SK-N-SH treated with all-trans-retinoic acid at 6 μM for 48 hours (cell line): ENCODE measurements at places on chromosomes 12 and 14.

DNA sequence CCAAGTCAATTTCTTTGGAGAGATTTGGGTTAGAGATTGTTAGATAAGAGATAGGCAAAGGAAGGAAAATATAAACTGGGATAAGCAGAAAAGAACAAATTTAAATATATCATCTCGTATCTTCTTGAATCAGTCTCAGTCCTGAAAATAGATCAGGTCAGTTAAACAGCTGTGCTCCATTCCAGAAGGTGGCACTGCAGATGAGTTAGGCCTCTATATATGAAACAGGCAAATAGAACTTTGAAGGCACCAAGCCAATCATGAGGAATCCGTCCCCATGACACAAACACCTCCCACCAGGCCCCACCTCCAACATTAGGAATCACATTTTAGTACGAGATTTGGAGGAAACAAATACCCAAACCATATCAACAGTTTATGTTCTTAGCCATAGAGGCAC, 605.5 kb upstream of the USP15 start:
- ATAC-seq: no peak

- ATAC-seq: no peak
Observed at GRCh38 chr14:45619831-45620230, 366.8 kb upstream of the MIS18BP1 start.

GRCh38 chr12:45354399-45354798, 138.5 kb downstream of the ANO6 start:
- ATAC-seq: no peak

DNA sequence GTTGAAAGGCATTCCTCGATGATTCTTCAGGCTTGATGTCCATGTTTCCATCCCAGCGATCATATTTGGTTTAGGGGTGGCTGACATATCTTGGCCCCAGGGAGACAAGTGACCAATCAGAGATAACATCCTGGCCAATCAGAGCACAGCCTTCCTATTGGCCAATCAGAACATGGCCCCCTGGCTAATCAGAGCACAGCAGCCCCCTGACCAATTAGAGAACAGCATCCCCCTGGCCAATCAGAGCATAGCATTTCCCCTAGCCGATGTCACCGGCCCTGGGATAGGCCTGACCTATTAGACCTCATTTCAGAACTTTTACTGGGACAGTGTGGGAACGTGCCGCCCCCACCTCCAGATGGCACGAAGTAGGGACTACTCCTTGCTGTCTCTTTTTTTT, 182.2 kb downstream of the AACS start:
- ATAC-seq: no peak

DNA sequence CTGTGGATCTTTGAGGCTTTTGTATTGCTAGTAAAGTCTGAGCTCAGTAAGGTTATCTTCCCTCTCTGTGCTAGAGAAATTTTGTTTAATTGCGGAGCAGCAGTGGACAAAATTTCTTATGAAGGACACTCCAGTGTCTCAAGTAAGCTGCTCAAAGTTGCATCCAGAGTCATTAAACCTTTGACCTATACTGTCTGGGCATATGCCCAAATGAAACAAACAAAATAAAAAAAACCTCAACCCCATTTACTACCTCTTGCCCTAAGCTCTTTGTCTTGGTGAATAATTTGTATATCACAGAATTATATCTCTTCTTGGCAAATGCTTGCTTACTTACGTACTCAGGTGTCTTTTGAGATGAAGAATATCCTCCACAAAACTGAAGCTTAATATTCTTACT, 465.2 kb downstream of the SOX5 start:
- no peak for ATAC-seq

- no peak for ATAC-seq
Observed at GRCh38 chr12:51323317-51323960, 535 bp downstream of the BIN2 start.

- no peak for ATAC-seq
Observed at GRCh38 chr14:65880507-65880906, 468.0 kb downstream of the FUT8 start.

- ATAC-seq: peak; percentile 58
Observed at GRCh38 chr14:61147831-61148549, 133.1 kb downstream of the TMEM30B start.

GRCh38 chr12:126960709-126961108, 1306.3 kb upstream of the TMEM132C start:
- no peak for ATAC-seq

GRCh38 chr14:104355101-104356019, 217.0 kb downstream of the KIF26A start:
- no peak for ATAC-seq

GRCh38 chr12:45731190-45731775, 1.8 kb downstream of the ARID2 start:
- ATAC-seq: no peak

DNA sequence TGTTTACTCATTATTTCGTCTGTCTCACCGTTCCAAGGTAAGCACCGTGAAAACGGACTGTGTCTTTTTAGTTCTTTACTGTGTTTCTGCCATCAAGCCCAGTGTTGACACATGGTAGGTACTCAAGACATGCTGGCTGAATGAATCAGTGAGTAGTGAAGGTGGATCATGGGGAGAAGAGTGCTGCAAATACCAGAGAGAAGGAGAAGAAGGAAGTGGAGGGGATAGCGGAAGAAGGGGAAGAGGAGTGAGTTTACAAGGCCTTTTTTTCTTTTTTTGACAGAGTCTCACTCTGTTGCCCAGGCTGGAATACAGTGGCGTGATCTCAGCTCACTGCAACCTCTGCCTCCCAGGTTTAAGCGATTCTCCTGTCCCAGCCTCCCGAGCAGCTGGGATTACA, 54.6 kb downstream of the ETV6 start:
- no peak for ATAC-seq

- ATAC-seq: peak; percentile 63
Observed at GRCh38 chr12:110355073-110355472, 48.4 kb downstream of the ANAPC7 start.

DNA sequence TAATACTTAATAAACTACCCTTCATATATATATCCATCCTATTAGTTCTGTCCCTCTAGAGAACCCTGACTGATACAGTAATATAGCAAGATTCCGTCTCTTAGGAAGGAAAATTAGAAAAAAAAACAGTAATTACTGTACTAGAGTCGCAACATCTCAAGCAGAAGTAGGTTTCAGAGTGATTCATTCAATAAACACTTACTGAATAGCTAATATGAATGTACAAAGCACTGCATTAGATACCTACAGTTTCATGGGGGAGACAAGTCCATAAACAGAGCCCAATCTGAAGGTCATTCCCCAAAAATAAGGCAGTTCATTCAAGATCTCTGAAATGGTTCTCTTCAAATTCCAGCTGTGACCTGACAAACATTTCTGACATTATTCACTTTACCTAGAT, 9.9 kb downstream of the CERS5 start:
- ATAC-seq: no peak

DNA sequence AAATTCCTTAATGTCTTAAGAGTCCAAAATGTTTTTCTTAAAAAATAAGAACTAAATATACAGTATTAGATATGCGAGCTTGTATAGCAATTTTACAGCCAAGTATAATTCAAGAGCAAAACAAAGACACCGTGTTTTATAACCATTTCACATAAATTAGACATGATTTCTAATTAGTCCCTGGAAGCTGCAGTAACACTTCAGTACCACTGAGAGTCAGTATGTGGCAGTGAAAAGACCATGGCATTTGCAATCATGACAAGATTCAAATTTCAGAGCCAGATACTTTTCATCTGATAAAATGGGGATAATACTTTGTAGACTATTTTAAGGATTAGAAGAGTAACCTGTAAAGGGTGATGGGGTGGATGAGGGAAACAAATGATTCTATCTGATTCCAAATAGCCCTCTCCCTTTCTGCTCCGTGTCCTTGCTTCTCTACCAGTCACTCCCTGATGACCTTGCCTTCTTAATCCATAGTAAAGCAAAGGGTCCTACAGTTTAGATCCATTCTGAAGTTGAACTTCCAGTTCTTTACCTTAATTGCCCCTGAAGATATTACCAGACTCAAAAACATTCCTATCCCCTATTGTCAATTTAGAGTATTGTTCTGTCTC, 145.4 kb upstream of the ABCD2 start:
- ATAC-seq: peak; percentile 79

- ATAC-seq: peak; percentile 66
Observed at GRCh38 chr14:99605299-99605961, 1.4 kb upstream of the CCDC85C start.

DNA sequence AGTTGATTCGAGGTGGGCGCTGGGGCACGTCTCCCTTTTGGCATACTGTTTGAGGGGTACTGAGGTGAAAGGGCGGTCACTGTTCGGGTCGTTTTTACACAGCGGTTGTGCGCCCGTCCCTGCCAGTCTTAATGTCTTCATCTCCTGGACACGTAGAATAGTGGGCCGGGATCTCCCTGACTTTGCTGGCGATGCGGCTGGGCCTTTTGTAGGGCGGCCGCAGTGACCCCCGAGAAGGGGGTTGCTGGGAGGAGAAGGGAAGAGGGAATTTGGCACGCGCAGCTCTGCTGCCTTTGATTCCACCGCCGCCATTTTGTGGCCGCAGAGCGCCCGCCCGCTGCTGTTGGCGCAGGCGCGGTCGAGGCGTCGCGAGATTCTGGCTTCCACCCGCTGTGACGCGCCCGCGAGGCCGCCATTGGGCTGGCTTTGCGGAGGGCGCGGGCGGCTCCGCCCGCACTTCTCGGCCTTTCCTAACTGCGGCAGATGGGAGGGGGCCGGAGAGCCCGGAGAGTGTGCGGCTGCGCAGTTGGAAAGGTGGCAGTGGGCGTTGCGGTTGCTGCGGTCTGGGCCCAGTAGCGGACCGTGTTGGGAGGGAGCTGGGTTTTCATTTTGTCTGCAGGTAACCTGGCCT, 542 bp downstream of the SRSF5 start:
- peak; percentile 90 for ATAC-seq

DNA sequence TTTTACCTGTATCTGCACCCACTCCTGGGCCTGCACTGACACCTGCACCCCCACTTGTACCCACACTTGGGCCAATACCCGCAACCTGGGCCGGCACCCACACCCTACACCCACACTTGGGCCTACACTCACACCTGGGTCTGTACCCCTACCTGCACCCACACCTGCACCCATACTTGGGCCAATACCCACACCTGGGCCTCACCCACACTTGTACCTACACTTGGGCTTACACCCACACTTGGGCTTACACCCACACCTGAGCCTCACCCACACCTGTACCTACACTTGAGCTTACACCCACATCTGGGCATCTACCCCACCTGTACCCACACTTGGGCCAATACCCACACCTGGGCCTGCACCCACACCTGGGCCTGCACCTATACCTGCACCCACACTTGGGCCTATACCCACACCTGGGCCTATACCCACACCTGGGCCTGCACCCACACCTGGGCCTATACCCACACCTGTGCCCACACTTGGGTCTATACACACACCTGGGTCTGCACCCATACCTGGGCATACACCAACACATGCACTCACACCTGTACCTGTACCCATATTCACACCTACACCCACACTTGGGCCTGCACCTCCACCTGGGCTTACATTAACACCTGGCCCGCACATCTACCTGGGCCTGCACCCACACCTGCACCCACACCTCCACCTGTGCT, 39.2 kb downstream of the DAO start:
- ATAC-seq: no peak

GRCh38 chr12:30813525-30814294, 59.0 kb upstream of the CAPRIN2 start:
- no peak for ATAC-seq
